Cardiac fibroblast (primary cell): ENCODE measurements at places on chromosomes 4 and X.

GRCh38 chrX:44344687-44345086 lies 1.2 kb upstream of the EFHC2 start:
- DNase-seq: no peak

GRCh38 chrX:72048510-72049455 lies 82.9 kb downstream of the RTL5 start:
- DNase-seq: no peak

DNA sequence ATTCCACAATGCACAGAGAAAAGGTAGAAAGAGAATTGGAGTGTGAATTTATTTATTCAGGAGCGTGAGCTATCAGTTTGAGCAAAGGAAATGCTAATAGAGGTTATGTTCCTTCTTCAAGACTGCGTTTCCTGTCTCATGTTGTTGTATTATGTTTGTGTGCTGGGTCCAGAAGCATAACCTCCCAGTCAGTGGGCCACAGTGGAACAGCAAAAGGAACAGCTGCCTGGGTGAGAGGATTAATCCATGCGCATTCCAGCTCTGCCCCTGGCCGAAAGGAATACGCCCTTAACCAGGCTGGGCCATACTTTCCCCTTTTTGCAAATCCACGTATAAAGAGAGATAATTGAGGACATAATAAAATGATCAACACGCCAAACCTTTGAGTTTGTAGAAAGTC lies 32.4 kb upstream of the ARX start:
- no peak for DNase-seq

- DNase-seq: no peak
These were observed 424.5 kb upstream of the FAM47C start for GRCh38 chrX:36583674-36584073.

GRCh38 chr4:187995322-187996207 lies at the start of gene ZFP42:
Gene ZFP42 (plus strand): TSS chr4:187995771. CDS start chr4:188002808, 7,037 bp downstream.
- DNase-seq: peak; percentile 14

- no peak for DNase-seq
These were observed 16.9 kb upstream of the OCIAD1 start for GRCh38 chr4:48813964-48814363.
